ENCODE measurements at places on chromosomes 11 and 22. TPM values are rescaled to one million over a fixed set of nuclear protein-coding genes. Genes with fewer than 3 reads are reported as not detected.
A peak's percentile ranks its signal among the peaks of the same experiment; 100 is the strongest.

Gene SCUBE1
- total RNA-seq, result 0.14 TPM

Gene RAB30
- total RNA-seq, result 5.6 TPM

Gene ADM
- total RNA-seq, result 95.5 TPM

Gene HEPN1
- not detected for total RNA-seq

Gene SLC17A6
- not detected for total RNA-seq

Gene PGM2L1
- total RNA-seq, result 0.17 TPM

DNA sequence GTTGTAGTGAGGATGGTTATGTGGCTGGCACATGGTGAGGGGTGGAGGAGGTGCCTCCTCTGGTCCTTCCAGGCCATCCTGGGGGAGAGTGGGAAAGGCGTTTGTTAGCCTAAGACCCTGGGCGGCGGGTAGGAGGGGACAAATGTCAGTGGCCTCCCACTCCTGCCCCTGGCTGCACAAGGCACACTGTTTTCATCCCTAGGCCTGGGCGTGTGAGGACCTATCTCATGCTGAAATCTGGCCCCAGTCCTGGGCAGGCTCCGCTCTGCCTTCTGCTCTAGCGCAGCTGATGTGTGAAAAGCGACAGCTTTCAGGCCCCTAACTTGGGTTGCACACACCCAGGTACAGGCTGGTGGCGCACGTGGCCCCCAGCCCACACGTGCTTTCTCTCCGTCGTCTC, 32.1 kb downstream of the DAGLA start:
- no peak for DNase-seq

- DNase-seq, result no peak
These were observed 718 bp downstream of the LTBP3 start for GRCh38 chr11:65557280-65558001.

GRCh38 chr11:121749691-121750090, 296.9 kb upstream of the SORL1-AS1 start:
- DNase-seq, result no peak

- DNase-seq, result peak; percentile 0
These were observed 111.5 kb downstream of the PKNOX2 start for GRCh38 chr11:125275905-125276618.

GRCh38 chr11:46298699-46299433, 21.4 kb downstream of the CREB3L1 start:
- no peak for DNase-seq

- DNase-seq, result peak; percentile 0
These were observed 216.5 kb downstream of the DYNC2H1 start for GRCh38 chr11:103325686-103326069.

DNA sequence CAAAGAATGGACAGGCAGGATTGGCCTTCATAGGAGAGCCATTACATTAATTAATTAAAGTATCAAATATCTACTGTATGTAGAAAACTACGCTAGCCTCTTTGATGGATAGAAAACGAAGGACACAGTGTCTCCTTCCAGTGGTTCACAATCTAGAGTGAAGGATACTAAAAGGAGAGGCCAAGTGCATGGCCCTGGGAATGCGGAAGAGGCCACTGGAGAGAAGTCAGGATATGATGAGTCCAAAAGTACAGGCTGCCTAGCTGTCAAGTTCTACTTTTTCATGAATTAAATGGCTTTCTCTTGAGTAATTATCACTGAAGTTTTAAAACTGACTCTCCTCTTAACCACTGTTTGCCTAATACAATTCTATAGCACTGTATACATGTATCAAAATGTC, 41.9 kb downstream of the ATG16L2 start:
- DNase-seq, result no peak

DNA sequence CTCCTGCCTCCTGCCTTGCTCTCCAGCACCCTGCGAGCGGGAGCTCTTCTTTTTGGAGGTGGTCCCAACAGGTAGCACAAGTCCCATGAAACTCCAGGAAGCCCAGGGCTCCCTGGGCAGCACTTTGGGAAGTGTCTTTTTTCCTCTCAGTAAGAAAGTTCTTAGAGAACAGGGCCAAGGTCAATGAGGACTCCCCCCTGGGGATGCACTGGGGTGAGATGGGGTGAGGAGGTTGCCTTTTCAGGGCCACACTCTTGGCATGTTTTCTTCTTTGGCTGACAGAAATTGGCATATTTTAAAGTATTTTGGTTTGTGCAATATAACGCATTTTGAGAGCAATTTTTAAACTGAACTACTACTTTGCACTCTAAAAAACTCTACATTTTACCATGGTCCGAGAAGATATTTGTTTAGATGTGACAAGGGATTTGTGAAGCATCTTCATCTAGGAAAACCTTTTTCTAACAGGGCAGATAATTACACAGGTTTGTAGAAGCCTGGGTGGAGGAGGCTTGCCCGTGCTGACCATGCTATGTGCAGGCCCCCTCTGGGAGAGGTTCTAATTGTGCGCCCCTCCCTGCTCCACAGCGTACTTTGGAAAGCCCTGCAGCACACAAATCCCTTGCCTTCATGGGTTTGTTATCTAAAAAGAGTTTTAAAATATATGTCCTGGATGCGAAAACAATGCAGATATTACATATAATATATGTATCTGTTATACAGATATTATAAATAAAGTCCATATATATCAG, 140.4 kb downstream of the WNT7B start:
- no peak for DNase-seq

DNA sequence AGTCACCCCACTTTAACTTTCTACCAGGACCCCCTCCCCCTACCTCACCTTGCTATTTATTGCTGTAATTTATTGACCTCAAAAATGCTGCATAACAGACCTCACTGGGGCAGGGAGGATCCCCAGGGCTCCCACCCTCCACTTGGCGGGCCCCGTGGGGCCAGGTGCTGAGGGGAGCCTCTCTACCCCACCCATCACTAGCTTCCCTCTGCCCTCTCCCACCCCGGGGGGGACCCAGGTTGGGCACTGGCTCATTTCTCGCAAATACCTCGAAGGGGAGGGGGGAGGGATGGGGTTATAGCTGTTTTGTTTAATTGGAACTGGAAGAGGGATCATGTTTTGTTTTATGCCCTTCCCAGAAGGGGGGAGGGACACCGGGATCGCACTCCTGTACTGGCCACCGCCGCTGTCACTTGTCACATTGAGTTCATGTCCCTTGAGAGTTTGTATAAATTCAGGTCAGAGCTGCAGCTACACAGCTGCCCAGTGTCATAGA, 16.3 kb upstream of the TMEM191C start:
- DNase-seq, result no peak

- no peak for DNase-seq
These were observed 682 bp downstream of the ATM start for GRCh38 chr11:108223348-108224149.

GRCh38 chr22:48975316-48975741, 852.3 kb downstream of the BRD1 start:
- DNase-seq, result no peak

- DNase-seq, result no peak
These were observed 6.9 kb upstream of the NAA40 start for GRCh38 chr11:63931876-63932275.

DNA sequence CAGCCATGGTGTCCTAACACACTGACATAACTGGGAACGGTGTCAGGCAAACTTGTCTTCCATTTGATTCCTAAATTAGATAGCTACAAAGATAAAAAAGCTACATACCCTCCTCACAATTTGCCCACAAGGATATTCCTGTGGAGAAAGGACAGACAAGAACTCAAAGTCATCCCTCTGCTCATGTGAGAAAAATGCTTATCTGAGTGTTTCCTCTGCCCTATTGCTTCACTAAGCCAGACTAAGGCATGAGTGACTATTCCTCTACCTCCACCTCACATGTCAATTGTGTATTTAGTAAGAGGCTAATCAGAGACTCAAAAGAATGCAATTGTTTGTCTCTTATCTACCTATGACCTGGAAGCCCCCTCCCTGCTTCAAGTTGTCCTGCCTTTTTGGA, 247.7 kb downstream of the DDX10 start:
- no peak for DNase-seq

GRCh38 chr11:129277198-129277843, 85.2 kb upstream of the ARHGAP32 start:
- no peak for DNase-seq

- no peak for DNase-seq
These were observed 36.5 kb upstream of the TOP3B start for GRCh38 chr22:22018825-22019658.

Data from Caki2 (cell line).